Amniotic epithelial cell (primary cell): ENCODE measurements at places on chromosomes 4 and X.
A peak's percentile ranks its signal among the peaks of the same experiment; 100 is the strongest.

GRCh38 chrX:37679888-37680287, 5.7 kb upstream of the XK start:
- DNase-seq = no peak

GRCh38 chr4:93303440-93303839, 525.1 kb upstream of the ATOH1 start:
- DNase-seq = no peak

DNA sequence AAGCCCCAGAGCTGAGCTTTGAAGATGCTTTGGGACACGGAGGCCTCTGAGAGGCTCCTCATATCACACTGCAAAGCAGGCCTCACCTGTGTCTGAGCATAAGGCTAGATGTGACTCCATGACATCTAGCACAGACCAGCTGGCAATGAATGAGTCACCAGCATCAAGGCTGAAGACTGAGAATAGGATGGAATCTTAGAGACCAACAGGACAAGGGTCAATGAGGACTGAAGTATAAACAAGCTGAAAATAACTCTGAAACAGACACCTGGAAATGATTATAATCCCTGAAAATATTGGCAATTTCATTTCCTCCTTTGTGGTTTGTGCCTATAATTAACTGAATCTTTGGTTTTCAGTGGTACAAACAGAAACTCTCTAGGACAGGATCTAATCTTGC, 87.1 kb upstream of the PRPS1 start:
- no peak for DNase-seq

DNA sequence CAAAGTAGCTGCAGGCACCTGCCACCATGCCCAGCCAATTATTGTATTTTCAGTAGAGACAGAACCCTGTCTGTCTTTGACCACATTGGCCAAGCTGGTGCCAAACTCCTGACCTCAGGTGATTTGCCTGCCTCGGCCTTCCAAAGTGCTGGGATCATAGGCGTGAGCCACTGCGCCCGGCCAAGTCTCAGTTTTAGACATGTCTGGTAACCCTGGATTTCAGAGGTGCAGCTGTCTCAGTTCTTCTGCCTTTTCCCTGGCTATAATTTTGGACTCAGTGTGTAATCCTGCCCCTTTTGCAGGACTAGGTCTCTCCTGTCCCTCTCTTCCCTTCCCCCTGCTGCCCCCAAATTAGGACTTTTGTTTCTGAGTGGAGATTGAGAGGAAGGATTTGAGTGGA, 46.6 kb downstream of the FAM193A start:
- no peak for DNase-seq

DNA sequence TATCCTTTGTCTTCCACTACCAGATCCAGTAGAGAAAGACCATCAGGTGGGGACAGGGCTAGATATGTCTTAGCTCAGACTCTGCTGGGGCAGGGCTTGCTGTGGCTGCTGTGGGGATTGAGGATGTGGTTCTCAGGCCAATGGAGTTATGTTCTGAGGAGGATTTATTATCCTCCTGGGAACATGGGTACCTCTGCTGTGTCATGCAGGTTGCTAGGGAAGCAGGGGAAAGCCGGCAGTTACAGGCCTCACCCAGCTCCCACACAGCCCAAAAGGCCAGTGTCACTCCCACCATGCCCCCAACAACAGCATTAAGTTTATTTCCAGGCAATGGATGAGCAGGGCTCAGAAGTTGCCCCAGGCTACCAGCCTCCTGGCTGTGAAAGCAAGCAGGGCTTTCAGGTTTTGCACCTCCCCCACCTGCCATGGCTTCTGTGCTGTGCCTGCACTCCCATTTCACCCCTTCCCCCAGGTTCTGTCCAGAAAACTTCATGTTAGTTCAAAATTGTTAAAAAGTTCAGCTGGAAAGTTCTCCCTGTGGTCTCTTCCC, 879.9 kb downstream of the ARAP2 start:
- DNase-seq = no peak

DNA sequence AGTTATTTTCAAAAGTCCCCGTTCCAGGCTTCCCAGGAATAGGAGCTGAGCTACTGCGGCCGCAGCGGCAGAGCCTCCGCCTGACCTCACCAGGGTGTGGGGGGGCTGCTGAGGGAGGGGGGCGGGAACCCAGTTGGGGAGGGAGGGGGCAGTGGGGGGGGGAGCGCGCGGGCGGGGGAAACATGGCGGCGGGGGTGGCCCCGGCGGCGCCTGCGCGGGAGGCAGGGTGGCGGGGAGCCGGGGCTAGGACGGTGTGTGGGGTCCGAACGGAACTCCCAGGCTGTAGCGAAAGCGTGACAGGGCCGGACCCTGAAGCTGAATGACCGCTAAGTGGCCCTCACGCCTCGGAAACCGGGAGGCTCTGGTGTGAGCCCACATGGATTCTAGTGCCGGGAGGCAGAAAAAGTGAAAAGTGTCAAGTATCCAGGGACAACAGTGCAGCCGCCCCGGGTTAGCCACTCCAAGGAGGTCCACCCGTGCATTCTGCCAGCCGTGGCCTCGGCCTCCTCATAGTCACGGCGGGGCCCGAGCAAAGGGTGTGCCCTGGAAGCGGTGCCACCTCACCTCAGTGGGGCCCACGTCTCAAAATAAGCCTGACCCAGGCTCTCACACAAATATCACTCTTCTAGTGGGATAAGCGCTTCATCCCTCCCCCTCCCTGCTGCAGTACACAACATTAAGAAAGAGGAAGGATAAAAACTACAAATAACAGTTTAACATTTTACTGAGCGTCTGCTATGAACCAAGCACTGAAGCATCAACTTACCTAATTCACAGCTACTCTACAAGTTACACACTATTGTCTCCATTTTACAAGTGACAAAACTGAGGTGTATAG, at the start of gene KLHL13:
TSS of gene KLHL13 (minus strand) at position 98 of the 838 bp plus-strand sequence. CDS start 88,337 bp downstream, outside the sequence.
- DNase-seq = no peak

- DNase-seq = peak; percentile 87
Observed at GRCh38 chrX:103398421-103398864, 22.1 kb downstream of the BEX3 start.

GRCh38 chr4:153344131-153345011, at the start of gene MND1:
TSS of gene MND1 (plus strand) at chr4:153344688. CDS start at chr4:153344738, 50 bp downstream.
- DNase-seq = peak; percentile 61

DNA sequence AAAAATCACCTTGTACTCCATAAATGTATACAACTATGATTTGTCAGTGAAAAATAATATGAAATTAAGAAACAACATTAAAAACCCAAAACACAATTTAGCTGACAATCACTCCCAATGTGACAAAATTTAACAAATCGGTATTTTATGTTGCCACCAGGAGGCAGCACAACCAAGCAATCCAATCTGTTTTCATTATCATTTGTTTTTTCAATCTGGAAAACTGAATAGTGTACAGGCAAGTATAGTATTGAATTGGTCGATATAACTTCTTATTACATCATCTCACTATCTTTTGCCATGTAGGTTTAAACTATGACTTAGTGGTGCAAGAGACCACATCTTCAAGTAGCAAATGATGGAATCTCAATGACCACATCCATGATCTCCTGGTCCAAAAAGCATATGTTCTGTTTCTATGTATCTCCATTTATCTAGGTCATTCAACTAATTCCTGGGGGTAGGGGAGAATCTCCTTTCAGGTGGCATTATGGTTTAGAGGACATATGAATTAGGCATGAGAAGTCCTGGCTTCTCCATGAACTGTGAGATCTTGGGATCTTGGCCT, 112.9 kb upstream of the AGA start:
- peak; percentile 34 for DNase-seq

- DNase-seq = peak; percentile 43
Observed at GRCh38 chrX:2974961-2975360, 31.4 kb upstream of the ARSH start.

GRCh38 chrX:110847334-110847733, 51.7 kb upstream of the CHRDL1 start:
- DNase-seq = peak; percentile 47

DNA sequence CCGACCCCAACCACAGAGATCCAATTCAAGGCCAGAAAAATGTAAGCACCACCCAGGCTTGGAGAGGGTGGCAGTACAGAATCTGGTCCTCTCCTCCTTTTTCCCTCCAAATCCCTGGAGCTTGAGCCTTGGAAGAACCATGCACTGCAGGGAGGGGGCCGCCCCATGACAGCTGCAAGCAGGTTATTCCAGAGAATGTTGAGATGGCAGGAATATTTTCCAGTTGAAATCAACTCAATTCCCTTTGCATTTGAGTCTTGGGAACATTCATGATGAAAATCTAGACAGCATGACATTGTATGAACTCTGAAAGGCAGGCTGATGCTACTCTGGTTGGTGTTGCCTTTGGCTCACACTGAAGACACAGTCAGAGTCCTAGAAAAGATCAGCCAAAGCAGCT, 386.6 kb upstream of the FGF16 start:
- no peak for DNase-seq

GRCh38 chr4:113248320-113248719, 198.9 kb downstream of the ANK2 start:
- no peak for DNase-seq

DNA sequence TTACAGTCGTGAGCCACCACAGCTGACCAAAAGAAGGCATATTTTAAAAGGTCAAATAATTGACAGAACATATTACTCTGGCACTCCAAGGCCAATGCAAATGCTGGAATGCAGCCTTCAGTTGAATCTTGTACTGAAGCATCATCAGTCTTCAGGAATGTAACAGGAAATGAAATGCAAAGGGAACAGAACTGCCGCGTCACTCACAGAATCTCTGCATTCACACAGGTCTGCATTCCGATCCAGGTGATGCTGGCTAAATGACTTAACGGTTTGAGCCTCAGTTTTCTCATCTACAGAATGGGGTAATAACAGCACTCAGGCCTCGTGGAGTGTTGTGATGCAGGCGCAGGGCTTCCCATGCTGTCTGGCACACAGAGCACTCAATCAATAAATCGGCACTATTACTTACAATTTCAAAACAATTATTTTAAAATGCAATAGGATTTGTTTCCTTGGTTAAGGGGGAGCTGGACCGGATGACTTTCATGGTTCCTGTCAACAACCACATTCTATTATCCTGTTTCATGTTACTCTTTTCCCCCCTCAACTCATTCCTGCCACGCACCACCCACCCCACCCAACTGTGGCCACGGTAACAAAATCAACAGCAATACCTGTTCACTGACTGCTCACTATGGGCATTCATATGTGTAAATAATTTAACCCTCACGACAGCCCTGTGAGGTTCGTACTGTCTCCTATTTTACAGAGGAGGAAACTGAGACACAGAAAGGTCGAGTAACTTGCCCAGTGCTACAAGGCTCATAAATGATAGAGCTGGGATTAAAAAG, 32.4 kb downstream of the IGFBP7 start:
- peak; percentile 84 for DNase-seq

- DNase-seq = no peak
Observed at GRCh38 chr4:6324461-6324998, 54.9 kb downstream of the WFS1 start.

GRCh38 chrX:155891446-155892210, 10.5 kb downstream of the VAMP7 start:
- DNase-seq = no peak

DNA sequence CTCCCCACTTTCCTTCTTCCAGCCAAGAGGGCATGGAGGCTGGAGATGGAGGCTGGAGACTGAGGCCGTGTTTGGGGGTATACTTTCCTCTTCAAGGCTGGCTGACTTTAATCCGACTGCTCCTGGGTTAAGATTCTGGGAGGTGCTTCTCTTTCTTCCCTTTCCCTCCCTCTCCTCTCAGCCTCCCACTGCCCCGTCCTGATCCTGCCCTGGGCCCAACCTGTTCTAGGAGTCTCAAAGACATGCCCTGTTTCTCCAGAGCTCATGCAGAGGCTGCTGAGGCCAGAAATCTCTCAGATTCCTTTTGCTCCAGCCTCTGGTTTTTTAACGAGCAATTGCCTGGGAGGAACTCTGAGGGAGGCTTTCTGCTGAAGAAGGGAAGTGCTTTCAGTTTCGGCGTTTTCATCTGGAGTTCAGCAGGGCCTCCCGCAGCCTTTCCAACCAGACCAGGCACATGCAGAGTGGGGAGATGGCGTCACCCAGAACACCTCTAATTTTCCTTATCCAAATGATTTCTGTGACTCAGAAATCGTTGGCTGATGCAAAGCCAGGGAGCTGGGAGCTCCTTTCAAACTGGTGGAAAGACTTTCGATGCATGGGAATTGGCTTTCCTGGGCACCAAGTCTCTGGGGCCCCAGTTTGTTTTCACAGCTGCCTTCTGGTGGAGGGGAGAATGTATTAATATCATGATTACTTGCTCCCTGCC, 34.5 kb upstream of the FAM9C start:
- DNase-seq = peak; percentile 82

DNA sequence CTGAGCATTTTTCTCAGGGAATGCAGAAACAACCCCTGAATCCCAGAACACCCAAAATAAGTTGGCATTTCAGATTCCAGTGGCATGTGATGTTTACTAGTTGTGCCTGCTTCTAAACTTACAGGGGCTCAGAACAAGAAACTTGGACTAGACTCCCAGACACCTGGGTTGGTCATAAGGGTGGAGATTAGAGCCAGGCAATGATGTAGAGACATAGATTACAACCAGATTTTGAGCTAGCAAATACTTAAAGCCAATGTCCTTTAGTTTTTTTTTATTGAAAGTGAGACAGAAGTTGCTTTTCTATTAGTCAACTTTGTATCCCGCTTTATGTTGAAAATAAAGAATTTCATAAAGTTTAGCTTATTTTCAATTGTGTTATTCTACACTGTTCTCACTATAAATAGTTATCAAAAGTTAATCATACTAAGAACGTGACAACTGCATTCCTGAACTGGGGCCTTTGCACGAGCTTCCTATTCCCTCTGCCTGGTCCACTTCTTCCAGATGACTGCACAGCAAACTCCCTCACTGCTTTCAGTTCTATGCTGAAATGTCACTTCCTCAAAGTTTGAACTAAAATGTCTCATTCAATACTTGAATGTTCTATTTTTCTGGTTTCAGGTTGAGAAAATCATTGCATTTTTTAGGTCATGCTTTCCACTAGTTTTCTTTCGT, 224.7 kb upstream of the PPP1R2C start:
- no peak for DNase-seq

DNA sequence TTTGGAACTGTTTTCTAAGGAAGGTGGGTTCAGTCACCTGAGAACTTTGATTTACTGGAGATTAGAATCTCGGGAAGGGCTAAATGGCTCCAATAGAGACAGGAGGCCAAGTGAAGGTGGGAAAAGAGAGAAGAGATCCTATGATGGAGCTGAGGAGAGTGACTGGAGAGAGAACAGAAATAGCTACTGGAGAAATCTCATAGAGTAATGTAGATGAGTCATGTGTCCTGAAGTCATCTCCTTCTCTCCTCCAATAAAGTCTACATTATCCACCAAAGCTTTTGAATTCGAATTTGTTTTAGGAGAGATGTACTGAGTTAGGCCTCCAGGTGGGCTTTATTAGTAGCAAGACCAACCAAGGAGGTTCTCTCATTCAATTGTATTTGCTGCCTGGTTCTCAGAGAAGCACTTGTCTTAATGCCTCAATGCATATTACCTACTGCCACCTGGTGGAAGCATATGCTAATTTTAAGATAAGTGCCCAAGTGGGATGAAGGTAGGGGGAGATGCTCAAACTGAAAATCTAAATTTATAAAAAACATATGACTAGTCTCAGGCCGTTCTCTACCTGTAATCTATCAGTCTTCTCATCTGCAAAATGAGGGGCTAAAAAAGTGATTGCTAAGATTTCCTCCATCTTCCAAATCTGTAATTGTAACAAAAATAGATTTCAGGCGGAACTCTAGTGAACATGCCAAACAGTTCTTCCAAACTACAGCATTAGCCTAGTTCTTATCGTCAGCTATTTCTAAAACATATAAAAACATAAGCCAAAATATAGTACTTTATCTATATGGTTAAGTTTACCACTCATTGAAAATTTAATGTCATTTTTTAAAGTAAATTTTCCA, 24.4 kb downstream of the TXK start:
- peak; percentile 53 for DNase-seq

- DNase-seq = no peak
Observed at GRCh38 chr4:15416357-15417232, 11.2 kb upstream of the C1QTNF7 start.

- no peak for DNase-seq
Observed at GRCh38 chr4:33381816-33382215, 2661.6 kb downstream of the PCDH7 start.

- no peak for DNase-seq
Observed at GRCh38 chr4:70858454-70858853, 18.8 kb upstream of the GRSF1 start.
